ENCODE measurements at places on chromosomes 12 and 14. TPM values are rescaled to one million over a fixed set of nuclear protein-coding genes. Genes with fewer than 3 reads are reported as not detected.

GRCh38 chr12:93572712-93573551 is 457 bp downstream of the SOCS2 start:
- H3K4me1 ChIP-seq: peaks cover 14% of the 10 kb centered on the region
- H3K27ac ChIP-seq: no peak overlapping the region
- peaks cover 83% of the 10 kb centered on the region for H3K27me3 ChIP-seq
- no peaks in the 10 kb centered on the region for H3K36me3 ChIP-seq
- peak overlapping the region; percentile 72 for H3K4me3 ChIP-seq

DNA sequence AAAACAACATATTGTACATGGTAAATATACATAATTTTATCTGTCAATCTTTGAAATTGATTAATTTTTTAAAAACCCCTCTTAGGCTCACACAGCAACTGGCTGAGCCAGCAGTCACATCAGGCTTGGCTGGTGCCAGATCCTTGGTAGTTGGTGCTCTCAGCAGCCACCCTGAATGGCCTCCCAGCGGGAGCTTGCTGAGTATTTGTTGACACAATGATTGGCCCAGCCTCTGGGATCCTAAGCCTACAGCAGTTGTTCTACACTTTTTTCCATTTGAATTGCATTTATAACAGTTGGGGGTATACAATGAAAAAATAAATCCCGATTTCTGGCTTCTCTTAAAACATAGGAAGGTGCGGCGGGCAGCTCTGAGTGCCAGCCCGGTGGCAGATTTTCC is 11.1 kb downstream of the PRKAB1 start:
- peak; percentile 64 for DNase-seq
- peaks cover 10% of the 10 kb centered on the region for H3K36me3 ChIP-seq
- H3K4me1 ChIP-seq: peaks cover 19% of the 10 kb centered on the region
- H3K27me3 ChIP-seq: no peaks in the 10 kb centered on the region

The DAO gene
- total RNA-seq: not detected

The CLEC2D gene
- 10.3 TPM for total RNA-seq

GRCh38 chr12:116863275-116863767 is 17.9 kb downstream of the HRK start:
- H3K27ac ChIP-seq: no peak overlapping the region
- H3K4me1 ChIP-seq: no peaks in the 10 kb centered on the region
- no peaks in the 10 kb centered on the region for H3K36me3 ChIP-seq
- DNase-seq: peak; percentile 55

DNA sequence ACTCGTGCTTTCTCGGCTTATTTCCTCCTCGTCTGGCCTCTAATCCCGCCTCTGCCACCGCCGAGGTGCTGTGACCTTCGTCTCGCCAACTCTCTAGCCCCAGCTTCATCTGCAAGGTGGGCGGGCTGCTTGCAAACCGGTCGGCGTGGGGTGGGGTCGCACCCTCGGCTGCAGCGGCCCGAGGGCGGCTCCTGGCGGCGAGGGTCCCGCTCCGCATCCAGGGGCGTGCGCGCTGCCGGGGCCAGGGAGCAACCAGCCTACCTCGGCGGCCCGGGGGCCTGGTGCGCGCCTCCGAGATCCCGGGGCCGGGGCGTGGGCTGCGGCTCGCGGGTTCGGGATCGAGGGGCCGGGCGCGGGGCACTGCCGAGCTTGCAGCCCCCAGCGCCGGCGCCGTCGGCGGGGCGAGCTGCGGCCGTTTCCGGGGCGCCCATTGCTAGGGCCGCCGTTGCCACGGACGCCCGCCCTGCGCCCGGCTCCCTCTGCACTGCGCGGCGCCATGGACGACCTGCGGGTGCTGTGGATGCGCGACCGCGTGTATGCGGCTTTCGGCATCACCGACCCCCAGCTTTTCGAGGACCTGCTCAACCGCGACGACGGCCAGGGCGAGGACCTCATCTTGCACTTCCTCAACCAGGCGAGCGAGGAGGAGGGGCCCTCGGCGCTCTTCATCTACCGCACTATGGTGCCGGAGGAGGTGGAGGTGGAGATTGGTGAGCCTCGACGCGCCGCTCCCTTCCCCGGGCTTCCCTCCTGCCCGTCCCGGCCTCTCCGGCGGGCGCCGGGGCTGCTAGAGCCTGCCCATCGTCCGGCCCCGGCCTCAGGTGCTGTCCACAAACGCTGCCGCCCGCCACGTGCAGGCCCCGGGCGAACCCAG is at the start of gene DNAH10:
Gene DNAH10, plus strand, starts transcription at position 461 of the 874 bp plus-strand sequence. Its CDS starts 36 bp downstream, at position 497.
- peak within 1 kb of the TSS; percentile 61 for H3K4me3 ChIP-seq
- peaks cover 51% of the 10 kb centered on the region for H3K27me3 ChIP-seq
- H3K4me1 ChIP-seq: peaks cover 12% of the 10 kb centered on the region

DNA sequence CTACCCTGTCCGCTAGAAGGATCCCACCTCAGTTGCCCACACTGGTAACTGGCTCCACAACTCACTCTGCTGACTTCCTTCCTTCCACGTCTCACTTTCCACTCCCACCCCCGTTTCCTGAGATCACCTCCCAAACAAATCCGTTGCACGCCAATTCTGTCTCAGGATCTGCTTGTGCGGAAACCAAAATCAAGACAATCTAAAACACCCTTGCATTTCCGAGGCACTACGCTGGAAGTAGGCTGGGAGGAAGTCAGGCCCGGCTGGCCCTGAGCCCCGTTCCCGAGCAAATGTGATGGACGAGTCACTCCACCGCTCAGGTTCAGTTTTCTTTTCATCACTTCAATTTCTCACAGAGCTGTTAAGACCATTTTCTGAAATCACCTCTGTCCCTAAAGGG is 23.1 kb downstream of the ABCB9 start:
- no peaks in the 10 kb centered on the region for H3K27me3 ChIP-seq
- no peak for DNase-seq
- H3K4me1 ChIP-seq: no peaks in the 10 kb centered on the region
- H3K4me3 ChIP-seq: no peak overlapping the region
- H3K27ac ChIP-seq: no peak overlapping the region
- no peaks in the 10 kb centered on the region for H3K36me3 ChIP-seq

- no peak overlapping the region for H3K4me3 ChIP-seq
- peak overlapping the region; percentile 1 for H3K27ac ChIP-seq
- no peak for DNase-seq
- no peaks in the 10 kb centered on the region for H3K36me3 ChIP-seq
- no peaks in the 10 kb centered on the region for H3K27me3 ChIP-seq
Measured at GRCh38 chr12:23767834-23768233, 181.6 kb downstream of the SOX5 start.

The NOS1 gene
- total RNA-seq: 0.11 TPM

The LAG3 gene
- total RNA-seq: 2.9 TPM

GRCh38 chr12:1463073-1463905 is 131.1 kb downstream of the FBXL14 start:
- no peak for DNase-seq
- H3K36me3 ChIP-seq: no peaks in the 10 kb centered on the region
- H3K4me1 ChIP-seq: peaks cover 8% of the 10 kb centered on the region
- H3K27me3 ChIP-seq: no peaks in the 10 kb centered on the region

GRCh38 chr14:37045340-37046061 is 126.9 kb downstream of the SLC25A21 start:
- H3K4me3 ChIP-seq: no peak overlapping the region
- no peaks in the 10 kb centered on the region for H3K4me1 ChIP-seq
- no peaks in the 10 kb centered on the region for H3K36me3 ChIP-seq
- DNase-seq: no peak
- no peaks in the 10 kb centered on the region for H3K27me3 ChIP-seq

The BIN2 gene
- total RNA-seq: not detected
